ENCODE measurements at places on chromosomes 7 and 10.

DNA sequence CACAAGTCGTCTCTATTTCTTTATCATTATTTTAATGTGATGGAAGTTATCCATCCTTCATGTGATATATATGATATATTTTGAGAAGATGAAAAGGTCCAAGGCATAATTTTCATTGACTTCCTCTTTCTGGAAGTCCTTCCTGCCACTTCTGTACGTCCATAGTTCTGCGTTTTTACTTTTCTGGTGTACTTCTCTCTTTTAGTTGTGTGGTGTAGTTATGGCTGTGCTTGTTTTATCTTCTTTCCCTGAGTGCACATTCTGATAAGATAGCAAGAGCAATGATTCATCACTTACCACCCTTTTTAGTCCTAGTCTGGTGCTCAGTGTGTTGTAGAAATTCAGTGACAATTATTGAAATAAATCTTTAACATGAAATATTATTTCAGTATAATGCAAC lies 231.3 kb upstream of the FERD3L start:
- DNase-seq: no peak

GRCh38 chr7:112721366-112721765 lies 68.8 kb downstream of the TMEM168 start:
- DNase-seq: no peak

- no peak for DNase-seq
Observed at GRCh38 chr7:33757563-33758165, 147.7 kb upstream of the BMPER start.

DNA sequence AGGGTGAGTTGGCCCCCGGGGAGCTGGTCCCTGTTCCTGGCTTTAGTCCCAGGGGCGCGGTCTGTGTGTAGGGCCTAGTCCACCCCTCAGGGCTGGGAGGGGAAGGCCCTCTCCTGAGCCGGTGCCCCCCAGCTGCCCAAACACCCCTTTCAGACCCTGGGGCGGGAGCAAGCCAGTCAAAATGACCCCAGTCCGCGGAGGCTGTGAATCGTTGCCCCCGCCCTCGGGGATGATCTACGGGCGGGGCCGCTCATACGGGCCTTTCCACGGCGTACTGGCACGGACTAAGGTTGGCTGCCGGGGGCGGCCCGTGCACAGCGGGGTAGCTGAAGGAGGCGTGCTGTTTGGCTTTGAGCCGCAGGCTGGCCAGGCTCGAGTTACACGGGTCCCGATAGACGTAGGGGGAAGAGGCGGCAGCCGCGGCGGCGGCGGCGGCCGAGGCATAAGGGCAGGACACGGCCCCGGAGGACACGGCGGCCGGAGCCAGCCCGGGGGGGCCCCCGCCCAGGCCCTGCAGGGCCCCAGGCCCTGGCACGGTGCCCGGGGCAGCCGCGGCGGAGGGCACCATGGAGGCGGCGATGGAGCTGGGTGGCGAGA lies 4.3 kb downstream of the ELOVL3 start:
- no peak for DNase-seq

DNA sequence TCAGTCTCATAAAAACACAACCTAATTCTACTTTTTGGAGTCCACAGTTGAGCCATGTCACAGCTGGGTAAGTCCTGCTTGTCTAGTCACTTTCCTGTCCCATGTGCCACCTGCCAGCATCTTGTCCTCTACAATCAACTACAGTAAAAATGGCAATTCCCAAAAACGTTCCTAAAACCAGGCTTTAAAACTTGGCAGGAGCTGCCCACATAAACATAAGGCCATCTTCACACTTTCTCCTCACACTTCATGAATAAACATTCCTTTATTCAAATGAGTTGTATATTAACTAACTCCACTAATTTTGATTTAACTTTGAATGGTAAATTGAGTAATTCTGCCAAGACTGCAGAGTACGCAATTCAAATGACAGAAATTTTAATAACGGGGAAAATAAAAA lies 49.5 kb downstream of the SFMBT2 start:
- DNase-seq: no peak

DNA sequence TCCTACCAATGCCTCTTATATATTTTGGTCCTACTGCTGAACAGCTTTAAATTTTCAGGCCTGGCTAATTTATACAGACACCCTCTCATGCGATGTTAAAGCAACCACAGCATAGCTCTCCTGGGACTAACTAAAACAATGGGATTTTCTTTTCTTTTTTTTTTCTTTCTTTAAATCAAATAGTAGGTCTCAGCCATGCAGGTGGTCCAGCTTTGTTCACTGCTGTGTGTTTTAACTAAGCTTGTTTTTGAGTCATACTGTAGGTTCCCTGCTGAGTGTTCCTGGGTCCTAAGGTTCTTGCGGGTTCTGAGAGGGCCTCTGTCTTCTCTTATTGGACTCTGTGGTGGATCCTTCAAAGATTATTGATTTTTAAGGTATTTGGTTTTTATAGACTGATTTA lies 113.1 kb upstream of the SORCS1 start:
- no peak for DNase-seq

- no peak for DNase-seq
Observed at GRCh38 chr7:43164757-43165156, 52.3 kb downstream of the HECW1 start.

- DNase-seq: no peak
Observed at GRCh38 chr10:13741438-13741837, 154.7 kb downstream of the PRPF18 start.

DNA sequence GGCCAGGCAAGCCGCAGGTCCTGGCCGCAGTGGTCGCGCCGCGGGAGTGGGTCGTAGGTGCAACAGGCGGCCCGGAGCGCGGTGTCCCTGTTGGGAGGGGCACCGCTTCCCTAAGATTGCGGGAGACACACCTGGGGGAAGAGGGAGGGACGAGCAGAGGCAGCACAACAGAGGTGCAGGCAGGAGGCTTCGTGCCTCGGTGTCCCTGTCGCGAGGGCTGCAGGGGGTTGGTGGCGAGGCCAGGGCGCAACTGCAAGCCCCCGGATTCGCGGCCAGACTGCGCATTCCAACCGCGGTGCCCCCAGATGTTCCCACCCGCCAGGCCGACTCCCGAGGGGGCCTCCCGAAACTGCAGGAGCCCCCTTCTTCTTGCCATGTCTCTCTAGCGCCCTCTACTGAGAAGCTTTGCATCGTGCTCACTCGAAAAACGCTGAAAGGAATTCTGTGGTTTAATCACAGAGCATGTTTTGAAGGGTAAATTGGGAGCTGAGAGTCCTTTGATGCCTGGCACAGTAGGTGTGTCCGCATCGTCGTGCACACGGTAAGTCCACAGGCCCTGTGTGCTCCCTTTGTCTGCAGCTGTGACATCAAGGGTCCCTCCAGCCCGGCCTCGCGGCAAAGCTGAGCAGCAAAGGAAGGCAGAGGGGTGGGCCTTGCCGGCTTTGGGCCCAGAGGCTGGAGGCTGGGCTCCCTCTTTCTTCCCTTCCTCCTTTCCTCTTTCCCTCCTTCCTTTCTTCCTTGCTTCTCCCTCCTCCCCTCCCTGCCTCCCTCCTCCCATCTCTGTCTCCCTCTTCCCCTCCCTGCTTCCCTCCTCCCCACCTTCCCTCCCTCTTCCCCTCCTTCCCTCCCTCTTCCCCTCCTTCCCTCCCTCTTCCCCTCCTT lies 6.2 kb upstream of the MBL2 start:
- no peak for DNase-seq

GRCh38 chr7:94252971-94253370 lies 141.7 kb upstream of the COL1A2 start:
- no peak for DNase-seq

DNA sequence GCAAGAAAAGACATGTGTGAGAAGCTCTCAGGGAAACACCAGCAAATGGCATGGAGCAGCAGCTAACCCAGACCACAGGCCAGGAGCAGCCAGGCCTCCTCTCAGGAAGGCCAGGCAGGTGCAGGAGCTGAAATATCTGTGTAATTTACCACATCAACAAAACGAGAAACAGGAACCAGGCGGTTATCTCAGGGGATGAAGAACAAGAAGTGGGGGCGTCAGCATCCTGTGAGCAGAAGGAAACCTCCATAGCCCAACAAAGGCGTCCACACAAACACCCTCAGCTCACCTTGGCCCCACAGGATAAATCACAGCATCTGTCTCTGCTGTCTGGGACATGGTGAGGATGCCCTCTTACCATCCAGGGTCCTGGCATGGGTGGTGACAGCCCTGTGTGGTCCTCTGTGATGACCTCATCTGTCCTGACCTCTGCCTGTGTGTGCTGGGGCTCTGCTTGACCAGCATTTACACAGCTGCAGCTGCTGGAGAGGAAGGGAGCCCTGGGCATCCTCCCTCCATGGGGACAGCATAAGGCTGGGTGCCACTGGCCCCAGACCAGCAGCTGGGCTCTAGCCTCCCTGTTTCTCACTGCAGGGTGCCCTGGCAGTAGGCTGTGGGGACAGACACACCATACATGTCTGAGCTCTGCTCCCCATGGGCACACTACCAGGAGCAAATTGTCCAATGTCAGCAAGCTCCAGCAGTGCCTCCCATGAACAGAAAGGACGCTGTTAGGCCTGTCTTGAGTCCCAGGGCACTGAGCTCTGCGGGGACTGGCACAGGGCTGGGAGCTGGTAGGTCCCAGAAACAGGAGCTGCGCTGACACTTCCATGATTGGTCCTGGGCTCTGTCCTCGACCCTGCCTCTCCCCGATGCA lies 34.6 kb downstream of the ANXA8 start:
- DNase-seq: no peak

- no peak for DNase-seq
Observed at GRCh38 chr7:132443761-132444520, 132.3 kb downstream of the PLXNA4 start.

DNA sequence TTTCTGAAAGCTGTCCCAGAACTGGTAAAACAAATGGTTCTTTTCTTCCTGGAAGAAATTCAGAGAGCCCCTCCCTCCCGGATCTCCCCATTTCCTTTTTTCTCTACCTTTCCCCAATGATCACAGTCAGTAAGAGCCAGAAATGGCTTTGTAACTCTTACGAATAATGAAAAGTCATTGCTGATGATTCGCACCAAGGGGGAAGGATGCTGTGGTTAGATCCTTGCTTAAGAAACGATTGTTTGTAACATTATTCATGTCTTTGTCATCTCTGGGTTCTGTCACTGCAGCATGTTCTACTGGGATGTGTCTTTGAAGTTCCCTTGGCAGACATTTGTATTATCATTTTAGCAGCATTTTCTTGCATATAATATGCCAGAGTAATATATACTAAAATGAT lies 138.9 kb downstream of the CACNB2 start:
- DNase-seq: no peak

DNA sequence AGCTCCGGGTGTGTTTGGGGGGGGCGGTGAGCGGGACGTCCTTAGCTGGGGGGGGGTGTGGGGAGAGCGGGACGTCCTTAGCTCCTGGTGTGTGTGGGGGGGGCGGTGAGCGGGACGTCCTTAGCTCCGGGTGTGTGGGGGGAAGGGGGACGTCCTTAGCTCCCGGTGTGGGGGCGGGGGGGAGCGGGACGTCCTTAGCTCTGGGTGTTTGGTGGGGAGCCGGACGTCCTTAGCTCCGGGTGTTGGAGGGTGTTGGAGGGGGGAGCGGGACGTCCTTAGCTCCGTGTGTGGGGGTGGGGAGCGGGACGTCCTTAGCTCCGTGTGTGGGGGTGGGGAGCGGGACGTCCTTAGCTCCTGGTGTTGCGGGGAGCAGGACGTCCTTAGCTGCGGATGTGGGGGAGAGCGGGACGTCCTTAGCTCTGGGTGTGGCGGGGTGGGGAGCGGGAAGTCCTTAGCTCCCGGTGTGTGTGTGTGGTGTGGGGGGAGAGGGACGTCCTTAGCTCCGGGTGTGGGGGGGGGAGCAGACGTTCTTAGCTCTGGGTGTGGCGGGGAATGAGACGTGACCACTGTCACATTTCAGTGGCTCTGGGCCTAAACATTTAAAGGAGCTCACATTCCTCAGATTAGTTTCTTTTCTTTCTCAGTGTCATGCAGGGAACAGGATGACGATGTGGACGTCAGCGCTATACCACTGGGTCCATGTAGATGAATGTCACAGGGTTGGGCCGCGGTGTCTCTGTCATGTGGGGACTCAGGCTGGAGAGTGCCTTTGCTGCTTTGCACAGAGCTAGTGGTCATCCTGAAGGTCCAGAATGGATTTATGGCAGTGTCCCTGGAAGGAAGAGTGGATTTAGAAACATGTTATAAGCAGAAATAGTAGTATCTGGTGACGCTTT lies 7.5 kb downstream of the DYNC2I1 start:
- no peak for DNase-seq

DNA sequence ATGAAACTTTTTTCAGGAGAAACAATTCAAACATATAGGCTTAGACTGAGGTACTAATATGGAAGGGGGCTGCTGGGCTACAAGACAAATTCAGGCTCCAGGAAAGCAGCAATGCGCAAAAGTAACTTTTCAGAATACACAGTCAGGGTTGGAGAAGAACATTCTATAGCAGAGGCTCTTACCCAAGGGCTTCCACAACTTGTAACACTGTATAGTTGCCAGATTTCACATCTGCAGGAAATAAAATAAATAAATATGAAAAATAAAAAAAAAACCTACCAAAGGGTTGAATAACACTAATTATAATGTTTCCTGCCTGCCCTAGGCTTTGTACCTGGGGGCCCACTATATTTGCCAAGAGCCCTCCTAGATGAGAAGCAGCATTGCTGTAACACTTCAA lies 14.3 kb downstream of the MMS19 start:
- DNase-seq: no peak

- no peak for DNase-seq
Observed at GRCh38 chr10:48324580-48324979, 18.1 kb downstream of the MAPK8 start.

GRCh38 chr10:59607970-59608369 lies 101.7 kb downstream of the SLC16A9 start:
- DNase-seq: no peak

GRCh38 chr7:139634087-139634486 lies 110.6 kb downstream of the CLEC2L start:
- DNase-seq: no peak

GRCh38 chr10:71812016-71812912 lies 38.8 kb downstream of the PSAP start:
- DNase-seq: peak; percentile 53

DNA sequence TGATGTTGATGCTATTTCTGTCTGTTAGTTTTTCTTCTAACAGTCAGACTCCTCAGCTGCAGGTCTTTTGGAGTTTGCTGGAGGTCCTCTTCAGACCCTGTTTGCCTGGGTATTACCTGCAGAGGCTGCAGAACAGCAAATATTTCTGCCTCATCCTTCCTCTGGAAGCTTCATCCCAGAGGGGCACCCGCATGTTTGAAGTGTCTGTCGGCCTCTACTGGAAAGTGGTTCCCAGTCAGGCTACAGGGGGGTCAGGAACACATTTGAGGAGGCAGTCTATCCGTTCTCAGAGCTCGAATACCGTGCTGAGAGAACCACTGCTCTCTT lies 13.3 kb upstream of the CYP3A5 start:
- no peak for DNase-seq

DNA sequence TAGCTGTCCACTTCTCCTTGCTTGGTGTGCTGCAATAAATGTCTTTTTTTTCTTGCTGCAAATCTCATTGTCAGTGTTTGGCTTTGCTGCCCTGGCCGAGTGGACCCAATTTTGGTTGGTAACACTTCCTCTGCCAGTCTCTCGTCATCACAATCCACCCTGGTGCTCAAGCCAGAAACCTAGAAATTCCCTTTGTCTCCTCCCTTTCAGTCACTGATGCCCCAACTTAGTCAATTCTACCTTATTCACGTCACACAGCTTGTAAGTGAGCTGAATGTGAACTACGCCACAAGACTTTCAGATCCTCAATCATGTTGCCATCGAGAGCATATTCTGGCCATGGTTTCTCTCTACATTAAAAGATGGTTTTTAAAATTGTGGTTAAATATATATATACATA lies 13.0 kb upstream of the FRA10AC1 start:
- DNase-seq: no peak

GRCh38 chr7:216360-217300 lies 24.3 kb downstream of the FAM20C start:
- DNase-seq: no peak

GRCh38 chr7:10696064-10696463 lies 277.6 kb upstream of the PHF14 start:
- no peak for DNase-seq

GRCh38 chr10:92177546-92177945 lies 113.3 kb downstream of the CPEB3 start:
- no peak for DNase-seq

Measured in caudate nucleus (tissue), 63 donors.